ENCODE measurements at places on chromosomes 4 and X.

DNA sequence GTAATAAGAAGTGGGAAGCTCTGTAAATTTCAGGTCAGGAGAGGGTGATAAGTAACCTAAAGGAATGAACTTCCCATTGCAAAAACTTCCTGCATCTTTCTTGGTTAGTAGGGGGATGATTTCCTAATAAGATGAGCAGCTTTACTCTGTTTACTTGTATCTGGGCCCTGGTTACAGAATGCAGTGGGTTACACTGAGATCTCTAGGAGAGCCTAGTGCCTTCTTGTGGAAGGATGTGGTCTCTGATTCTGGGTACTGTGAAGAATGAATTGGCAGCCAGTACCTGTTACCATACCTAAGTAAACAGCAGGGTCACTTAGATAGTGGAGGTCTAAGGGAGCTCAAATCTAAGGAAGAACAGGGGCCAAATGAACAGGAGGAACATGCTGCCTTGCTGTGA lies 320.6 kb downstream of the ARHGAP10 start:
- no peak for DNase-seq

DNA sequence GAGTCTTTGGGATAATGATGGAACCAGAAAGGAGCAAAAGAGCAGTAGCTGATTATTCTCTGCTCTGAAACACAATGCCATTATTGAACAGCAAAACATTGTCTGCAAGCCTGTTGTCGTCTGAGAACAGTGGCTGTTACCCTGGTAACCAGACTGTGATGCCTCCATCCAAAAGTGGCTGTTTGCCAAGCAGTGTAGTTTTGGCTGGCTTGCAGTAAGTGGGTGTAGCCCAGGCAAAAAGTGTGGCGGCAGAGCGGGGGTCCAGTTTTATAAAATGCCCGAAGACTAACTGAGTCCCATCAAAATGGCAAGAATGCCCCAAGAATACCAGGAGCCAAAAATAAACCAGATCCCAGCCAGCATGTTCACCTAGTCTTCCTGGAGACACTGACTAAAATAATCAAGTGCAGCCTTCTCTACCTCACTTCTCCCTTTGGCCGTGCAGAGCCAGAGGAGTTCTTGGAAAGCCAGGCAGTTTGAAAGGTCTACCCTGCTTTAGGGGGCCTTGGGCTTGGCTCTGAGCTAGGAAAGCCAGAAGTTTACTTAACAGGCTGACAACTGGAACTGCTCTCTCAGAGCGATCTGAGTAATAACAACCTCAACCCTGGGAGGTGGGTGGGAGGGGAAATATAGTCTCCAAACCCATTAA lies 2.6 kb downstream of the PLP1 start:
- peak; percentile 41 for DNase-seq

GRCh38 chr4:41267997-41268396 lies 11.3 kb downstream of the UCHL1 start:
- DNase-seq, result no peak

DNA sequence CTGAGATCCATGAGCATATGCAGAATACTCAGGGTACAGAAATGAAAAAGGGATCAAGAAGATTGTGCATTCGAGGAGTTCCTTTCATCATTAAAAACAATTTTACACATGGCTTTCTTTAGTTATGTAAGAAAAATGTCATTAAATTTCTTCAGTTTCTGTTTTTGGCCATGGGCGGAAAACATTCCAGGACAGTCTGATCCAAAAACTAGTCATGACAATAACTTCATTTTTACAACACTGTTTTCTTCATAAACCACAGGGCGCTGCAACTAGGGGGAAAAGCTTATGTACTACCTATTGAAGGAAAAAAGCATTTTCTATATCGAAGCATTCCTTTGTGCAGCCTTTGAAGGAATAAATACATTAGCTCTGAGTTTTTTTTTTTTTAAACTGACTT lies 28.2 kb downstream of the IL13RA1 start:
- DNase-seq, result no peak

GRCh38 chr4:41619161-41619560 lies 81.2 kb downstream of the LIMCH1 start:
- no peak for DNase-seq

DNA sequence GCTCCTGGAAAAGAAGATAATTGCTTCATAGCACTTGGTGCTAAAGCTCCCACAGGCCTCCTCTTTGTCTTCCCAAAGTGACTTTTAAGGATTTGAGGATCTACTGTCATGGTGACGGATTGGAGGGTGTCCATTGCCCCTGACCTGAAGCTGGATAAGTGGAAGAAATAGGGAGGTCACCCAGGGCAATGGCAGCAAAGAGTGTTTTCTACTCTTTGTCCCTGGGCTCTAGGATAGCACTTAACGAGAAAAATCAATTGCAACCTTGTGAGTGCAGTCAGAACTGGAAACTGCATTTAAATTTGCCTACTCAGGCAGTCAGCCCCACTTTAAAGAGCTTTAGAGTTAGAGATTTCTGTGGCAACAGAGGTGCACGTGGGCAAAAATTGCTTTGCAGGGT lies 43.7 kb upstream of the XK start:
- DNase-seq, result no peak

GRCh38 chr4:23635468-23635867 lies 254.4 kb downstream of the PPARGC1A start:
- DNase-seq, result no peak

GRCh38 chr4:76219299-76220055 lies 5.9 kb upstream of the SCARB2 start:
- no peak for DNase-seq

DNA sequence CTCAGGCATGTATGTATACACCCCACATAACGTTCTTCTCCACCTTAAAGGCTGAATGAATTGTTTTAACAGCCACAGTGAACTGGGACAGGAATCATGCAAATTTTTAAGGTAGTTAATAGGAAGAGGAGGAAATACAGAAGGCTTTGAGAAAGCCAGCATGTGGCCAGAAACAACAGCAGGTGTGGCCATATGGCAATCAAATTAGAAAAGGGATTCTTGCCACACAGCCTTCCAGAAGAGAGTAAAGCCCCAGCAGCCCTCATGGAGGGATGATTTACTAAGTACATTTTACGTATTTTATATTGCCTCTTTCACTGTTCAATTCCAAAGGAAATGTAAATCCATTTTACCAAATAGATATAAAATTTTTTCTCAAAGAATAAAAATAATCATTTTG lies 792.2 kb downstream of the ADGRL3 start:
- DNase-seq, result no peak

GRCh38 chr4:145937971-145938611 lies 532 bp downstream of the ZNF827 start:
- peak; percentile 21 for DNase-seq

- no peak for DNase-seq
Measured at GRCh38 chr4:67687636-67688035, 13.3 kb downstream of the UBA6 start.

DNA sequence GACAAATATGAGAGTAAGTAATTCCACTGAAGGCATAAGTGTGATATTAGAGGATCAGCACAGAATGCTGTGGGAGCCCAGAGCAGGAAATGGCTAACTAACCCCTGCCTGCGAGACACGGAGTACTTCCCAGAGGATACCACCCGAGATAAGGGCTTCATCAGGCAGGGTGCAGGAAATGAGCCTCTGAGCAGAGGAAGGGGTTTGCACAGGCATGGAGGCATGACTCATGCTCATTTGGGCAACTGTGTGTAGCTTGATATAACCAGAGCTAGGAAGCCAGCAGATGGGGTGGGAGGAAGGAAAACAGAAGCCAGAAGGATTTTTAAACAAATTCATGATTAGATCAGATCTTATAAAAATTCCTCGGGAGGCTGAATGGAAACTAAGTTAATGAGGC lies 70.0 kb upstream of the TSPAN5 start:
- no peak for DNase-seq
